ENCODE measurements at places on chromosomes 2 and 18.

- no peak for DNase-seq
Measured at GRCh38 chr2:10885094-10885860, 26.5 kb upstream of the KCNF1 start.

GRCh38 chr2:133072837-133073694 lies 403.1 kb upstream of the LYPD1 start:
- no peak for DNase-seq

GRCh38 chr18:35786365-35787042 lies 186.0 kb upstream of the RMP24 start:
- DNase-seq, result no peak

- DNase-seq, result peak; percentile 60
Measured at GRCh38 chr2:8805278-8806210, 31.9 kb downstream of the KIDINS220 start.

DNA sequence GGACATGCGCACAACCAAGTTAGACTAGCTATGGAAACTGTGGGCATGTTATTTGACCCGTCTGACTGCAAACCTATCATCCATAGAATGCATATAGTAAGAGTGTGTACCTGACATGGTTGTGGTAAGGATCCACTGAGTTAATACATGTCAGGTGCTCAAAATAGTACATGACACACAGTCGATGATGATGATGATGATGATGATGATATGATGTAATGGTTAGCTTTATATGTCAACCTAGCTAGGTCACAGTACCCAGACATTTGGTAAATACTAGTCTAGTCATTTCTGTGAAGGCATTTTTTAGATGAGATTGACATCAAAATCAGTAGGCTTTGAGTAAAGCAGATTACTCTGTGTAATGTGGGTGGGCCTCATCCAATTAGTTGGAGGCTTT lies 204.1 kb downstream of the AFF3 start:
- DNase-seq, result no peak

GRCh38 chr2:24189551-24189950 lies 14.7 kb downstream of the FAM228A start:
- DNase-seq, result no peak

- DNase-seq, result no peak
Measured at GRCh38 chr2:238696331-238696730, 151.6 kb upstream of the TWIST2 start.

GRCh38 chr18:58966704-58967103 lies 102.0 kb downstream of the ZNF532 start:
- no peak for DNase-seq

Data from DMS79 treated with DMSO at 0.1 percent for 48 hours (cell line).